ENCODE measurements at places on chromosomes 11 and 22. TPM values are rescaled to one million over a fixed set of nuclear protein-coding genes. Genes with fewer than 3 reads are reported as not detected.

GRCh38 chr22:44909241-44909640 lies 100.6 kb downstream of the PHF21B start:
- no peaks in the 10 kb centered on the region for H3K36me3 ChIP-seq
- H3K4me3 ChIP-seq, result no peak overlapping the region
- H3K4me1 ChIP-seq, result no peaks in the 10 kb centered on the region
- no peak overlapping the region for H3K27ac ChIP-seq

GRCh38 chr11:129285402-129285786 lies 90.3 kb upstream of the BARX2 start:
- no peaks in the 10 kb centered on the region for H3K27me3 ChIP-seq
- DNase-seq, result no peak
- no peak overlapping the region for H3K27ac ChIP-seq
- H3K4me1 ChIP-seq, result peaks cover 19% of the 10 kb centered on the region

Gene DPP3
- 8.2 TPM for total RNA-seq

DNA sequence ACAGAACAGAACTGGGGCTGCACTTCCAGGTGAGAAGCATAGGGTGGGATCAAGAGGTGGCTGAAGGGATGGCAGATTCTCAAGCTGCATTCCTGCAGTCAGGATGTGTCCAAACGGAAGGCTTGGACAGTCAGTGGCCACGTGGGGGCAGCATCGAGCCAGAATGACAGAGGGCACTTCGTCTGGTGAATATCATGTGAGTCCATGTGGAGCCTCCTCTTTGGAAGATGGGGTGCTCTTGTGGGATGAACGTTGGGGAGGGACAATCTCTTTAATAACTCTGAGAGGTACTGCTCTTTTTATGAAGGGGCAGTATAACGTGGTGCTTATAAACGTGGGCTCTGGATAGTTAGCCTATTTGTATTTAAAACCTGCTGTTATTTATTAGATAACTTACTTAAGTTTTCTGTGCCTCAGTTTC lies 154.9 kb upstream of the NAV2 start:
- H3K4me3 ChIP-seq, result no peak overlapping the region
- peak; percentile 87 for DNase-seq
- peaks cover 12% of the 10 kb centered on the region for H3K4me1 ChIP-seq
- H3K27ac ChIP-seq, result no peak overlapping the region

DNA sequence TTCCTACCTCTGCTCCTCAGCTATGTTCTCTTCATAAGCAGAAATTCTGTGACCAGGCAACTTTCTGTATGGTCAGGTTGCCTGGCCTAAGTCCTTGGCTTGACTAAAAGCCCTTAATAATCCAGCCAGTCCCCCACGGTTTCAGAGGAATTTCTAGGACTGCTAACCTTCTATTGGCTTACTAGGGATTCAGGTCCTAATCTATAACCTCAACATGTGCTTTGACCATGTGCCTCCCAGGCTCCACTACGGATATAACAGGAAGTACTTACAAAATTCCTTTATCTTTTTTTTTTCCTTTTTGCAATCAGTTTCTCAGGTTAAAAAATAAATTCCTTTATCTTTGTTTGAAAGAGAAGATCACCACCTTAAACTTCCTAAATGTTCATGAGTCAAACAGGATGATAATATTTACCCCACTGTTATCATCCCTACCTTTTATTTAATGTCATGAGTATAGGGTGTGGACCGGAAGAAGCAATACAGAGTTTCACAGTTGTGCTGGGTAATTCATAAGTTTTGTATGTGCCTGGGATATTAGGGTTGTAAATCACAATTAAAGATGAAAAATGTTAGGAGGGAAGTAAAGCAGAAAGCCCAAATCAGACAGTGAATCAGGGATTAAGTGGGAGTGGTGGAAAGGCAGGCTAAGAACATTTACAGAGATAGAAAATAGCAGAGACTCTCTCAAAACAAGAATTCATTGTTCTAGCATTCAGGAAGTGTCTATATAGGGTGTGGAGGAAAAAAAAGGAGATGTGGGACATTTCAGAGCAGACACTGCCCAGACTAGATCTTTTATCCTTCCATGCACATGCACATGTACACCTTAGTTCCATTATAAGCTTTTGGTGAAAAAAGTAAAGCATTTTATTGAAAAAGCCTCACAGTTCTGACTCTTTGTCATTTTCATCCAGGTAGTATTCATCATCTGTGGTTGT lies 10.7 kb upstream of the POGLUT3 start:
- no peak for DNase-seq
- H3K36me3 ChIP-seq, result no peaks in the 10 kb centered on the region
- H3K27me3 ChIP-seq, result no peaks in the 10 kb centered on the region
- H3K4me1 ChIP-seq, result no peaks in the 10 kb centered on the region

DNA sequence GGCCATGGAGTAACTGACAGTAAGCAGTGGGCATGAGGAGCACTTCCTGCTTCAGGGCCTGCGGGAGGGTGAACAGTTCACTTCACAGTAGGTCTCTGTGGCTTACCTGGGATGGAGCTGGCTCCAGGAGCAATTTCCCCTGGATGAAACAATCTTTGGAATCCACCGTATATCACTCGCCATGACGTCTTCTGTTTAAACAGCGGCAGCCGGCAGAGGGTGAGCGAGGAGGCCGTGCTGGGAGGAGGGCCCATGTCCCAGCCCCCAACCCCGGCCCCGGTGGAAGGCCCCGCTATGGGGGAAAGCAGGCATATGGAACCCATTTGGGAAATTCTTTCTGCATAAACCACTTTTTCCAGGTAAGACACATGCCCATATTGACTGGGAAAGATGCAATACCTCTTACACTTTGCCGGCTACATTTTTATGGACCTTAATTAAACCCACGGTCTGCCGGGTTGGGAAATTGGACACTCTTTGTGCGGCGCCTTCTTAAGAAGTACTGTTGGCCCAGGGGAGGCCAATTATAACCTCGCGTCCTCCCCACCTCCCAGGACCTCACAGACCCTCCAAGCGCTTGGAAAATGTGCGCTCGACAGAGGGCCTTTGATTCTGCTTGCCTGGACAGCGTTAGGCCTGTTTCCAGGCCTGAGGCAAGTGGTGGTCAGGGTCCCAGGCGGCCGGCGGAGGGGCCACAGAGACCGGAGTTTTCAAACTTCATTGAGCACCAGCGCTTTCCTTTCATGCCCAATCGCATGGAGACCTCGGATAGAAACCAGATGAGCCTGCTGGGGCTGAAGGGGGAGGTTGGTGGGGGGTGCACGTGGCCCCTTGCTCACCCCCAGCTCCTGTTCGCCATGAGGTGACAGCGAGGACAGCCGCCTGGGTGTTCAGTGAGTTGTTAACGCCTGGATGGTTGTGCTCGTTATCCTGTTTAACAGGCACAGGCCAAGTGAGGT lies 40.4 kb downstream of the SMIM38 start:
- no peaks in the 10 kb centered on the region for H3K27me3 ChIP-seq
- H3K4me3 ChIP-seq, result no peak overlapping the region
- peaks cover 12% of the 10 kb centered on the region for H3K4me1 ChIP-seq
- H3K36me3 ChIP-seq, result no peaks in the 10 kb centered on the region

DNA sequence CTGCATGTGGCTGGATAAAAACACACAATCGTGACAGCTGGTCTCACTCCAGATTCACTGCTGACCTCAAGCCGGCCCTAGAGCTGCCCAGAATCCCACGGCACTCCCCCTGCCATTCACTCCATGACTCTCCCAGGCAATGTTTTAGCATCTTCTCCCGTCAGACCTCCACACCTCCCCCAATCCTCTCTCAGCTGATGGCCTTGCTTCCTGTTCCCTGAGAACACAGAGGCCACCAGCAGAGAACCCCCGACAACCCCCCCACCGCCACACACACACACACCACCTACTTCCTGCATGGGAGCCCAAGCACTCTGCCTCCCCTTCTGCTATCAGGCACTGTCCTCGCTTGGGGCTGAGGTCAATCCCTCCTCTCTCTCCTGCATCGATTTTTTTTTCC lies 9.3 kb downstream of the TNKS1BP1 start:
- H3K27me3 ChIP-seq, result no peaks in the 10 kb centered on the region
- H3K4me3 ChIP-seq, result no peak overlapping the region
- H3K4me1 ChIP-seq, result no peaks in the 10 kb centered on the region
- H3K36me3 ChIP-seq, result peaks cover 80% of the 10 kb centered on the region
- no peak for DNase-seq

DNA sequence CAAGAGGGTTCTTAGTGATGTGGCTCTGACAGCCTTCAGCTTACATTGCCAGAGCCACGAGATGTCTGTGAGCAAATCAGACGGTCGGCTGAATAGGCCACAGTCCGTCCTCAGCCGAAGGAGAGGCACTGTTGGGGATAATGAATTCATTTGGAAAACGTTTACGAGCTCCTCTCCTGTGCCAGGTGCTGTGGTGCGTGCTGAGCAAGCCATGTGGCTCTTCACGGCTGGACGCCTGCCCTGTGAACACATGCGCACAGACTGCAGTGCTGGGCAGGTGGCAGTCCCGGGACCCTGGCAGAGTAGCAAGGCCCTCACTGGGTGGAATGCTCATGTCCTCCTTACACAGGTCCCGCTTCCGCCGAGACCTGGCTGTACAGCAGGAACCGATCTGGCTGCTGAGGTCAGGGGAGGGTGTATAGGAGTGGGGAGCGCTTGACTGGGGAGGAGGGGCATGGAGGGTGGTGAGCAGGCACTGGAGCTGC lies 6.8 kb downstream of the TBC1D22A start:
- DNase-seq, result no peak
- no peaks in the 10 kb centered on the region for H3K27me3 ChIP-seq
- no peak overlapping the region for H3K4me3 ChIP-seq
- H3K4me1 ChIP-seq, result peaks cover 53% of the 10 kb centered on the region

DNA sequence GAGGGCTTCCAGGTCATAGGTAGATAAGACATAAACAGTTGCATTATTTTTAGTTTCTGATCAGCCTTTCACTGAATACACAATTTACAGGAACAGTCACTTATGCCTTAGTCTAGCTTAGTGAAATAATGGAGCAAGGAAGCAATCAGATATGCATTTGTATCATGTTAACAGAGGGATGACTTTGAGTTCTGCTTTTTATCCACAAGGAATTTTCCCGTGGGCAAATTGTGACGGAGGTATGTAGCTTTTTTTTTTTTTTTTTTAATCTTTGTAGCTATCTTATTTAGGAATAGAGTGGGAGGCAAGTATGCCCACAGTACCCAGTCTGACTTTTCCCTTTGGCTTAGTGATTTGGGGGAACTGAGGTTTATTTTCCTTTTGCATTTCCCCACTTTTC lies 3.4 kb upstream of the NLRP10 start:
- no peak overlapping the region for H3K4me3 ChIP-seq
- H3K27ac ChIP-seq, result no peak overlapping the region
- no peaks in the 10 kb centered on the region for H3K36me3 ChIP-seq

DNA sequence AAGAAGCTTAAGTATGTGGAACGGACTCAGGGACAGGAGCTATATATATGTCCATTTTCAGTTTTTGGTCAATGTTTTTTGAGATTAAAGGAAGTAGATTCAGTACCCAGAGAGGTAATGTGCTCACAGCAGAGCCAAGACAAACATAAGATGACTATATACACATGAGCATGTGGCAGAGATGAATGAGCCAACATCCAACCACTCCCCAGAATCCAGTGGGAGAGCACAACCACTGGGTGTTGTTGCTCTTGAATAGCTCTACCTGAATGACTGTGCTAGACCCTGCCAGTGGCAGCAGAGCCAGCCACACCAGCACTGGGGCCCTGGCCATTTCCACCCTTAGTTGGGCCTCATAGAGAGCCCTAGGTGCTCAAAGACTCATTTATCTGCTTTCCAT lies 10.7 kb upstream of the SYTL2 start:
- no peaks in the 10 kb centered on the region for H3K27me3 ChIP-seq
- no peak for DNase-seq
- H3K36me3 ChIP-seq, result no peaks in the 10 kb centered on the region
- H3K4me1 ChIP-seq, result no peaks in the 10 kb centered on the region
- H3K27ac ChIP-seq, result no peak overlapping the region
- no peak overlapping the region for H3K4me3 ChIP-seq

DNA sequence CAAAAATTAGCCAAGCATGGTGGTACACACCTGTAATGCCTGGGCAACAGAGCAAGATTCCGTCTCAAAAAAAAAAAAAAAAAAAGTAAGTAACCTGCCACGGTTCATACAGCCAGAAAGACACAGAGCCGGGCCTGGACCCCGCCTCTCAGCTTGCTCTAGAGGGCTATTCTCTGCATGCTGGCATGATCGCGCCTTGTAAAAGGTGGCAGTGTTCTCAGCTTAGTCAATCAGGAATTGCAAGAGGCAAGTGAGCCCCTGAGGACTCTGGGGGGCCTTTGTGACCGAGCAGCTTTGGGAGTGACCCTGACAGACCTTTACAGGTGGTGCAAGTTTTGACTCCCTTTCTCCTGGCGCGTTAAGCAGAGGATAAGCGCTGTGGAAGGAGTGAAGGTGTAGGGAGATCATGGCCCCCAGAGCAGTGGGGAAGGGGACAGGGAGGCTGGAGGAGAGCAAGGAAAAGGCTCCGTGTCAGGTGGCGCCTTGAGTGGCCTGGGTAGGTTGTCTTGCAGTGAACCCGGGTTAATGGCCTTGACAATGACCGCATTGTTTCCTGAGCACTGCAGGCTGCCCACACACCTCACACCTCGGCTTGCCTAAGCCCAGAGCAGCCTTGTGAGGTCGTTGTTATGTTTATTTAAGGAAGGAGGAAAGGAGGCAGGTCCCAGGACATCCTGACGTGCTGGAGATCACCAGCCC lies 48.9 kb downstream of the CDPF1 start:
- H3K27me3 ChIP-seq, result no peaks in the 10 kb centered on the region
- no peaks in the 10 kb centered on the region for H3K4me1 ChIP-seq
- peak overlapping the region; percentile 40 for H3K27ac ChIP-seq
- H3K4me3 ChIP-seq, result no peak overlapping the region

GRCh38 chr22:26993886-26994285 lies 336.5 kb downstream of the MIAT start:
- H3K36me3 ChIP-seq, result no peaks in the 10 kb centered on the region
- no peak overlapping the region for H3K4me3 ChIP-seq
- no peaks in the 10 kb centered on the region for H3K4me1 ChIP-seq
- no peak for DNase-seq

Gene C11orf24
- total RNA-seq, result 21.3 TPM

DNA sequence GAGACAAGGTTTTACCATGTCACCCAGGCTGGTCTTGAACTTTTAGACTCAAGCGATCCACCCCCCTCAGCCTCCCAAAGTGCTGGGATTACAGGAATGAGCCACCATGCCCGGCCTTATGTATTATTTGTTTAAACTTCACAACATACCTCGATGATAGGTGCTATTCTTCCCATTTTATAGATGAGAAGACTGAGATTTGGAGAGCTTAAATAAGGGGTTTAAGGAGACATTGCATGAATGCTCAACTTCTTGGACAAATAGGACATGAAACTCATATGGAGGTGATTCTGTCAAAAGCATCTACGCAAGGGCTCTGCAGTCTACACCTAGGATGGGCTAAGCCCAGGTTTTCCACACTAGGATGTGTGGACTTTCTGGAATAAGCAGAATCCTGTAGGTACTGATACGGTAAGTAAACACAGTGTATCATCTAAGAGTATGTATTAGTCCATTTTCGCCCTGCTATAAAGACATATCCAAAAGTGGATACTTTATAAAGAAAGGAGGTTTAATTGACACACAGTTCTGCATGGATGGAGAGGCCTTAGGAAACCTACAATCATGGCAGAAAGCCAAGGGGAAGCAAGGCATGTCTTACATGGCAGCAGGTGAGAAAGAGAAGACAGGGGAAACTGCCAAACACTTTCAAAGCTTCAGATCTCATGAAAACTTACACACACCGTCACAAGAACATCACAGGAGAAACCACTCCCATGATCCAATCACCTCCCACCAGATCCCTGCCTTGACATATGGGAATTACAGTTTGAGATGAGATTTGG lies 62.8 kb upstream of the CAPRIN1 start:
- H3K36me3 ChIP-seq, result no peaks in the 10 kb centered on the region
- H3K4me1 ChIP-seq, result no peaks in the 10 kb centered on the region
- no peaks in the 10 kb centered on the region for H3K27me3 ChIP-seq
- no peak for DNase-seq
- no peak overlapping the region for H3K4me3 ChIP-seq

GRCh38 chr11:92636543-92637188 lies 332.8 kb upstream of the MTNR1B start:
- DNase-seq, result no peak
- no peaks in the 10 kb centered on the region for H3K36me3 ChIP-seq
- no peaks in the 10 kb centered on the region for H3K4me1 ChIP-seq
- no peaks in the 10 kb centered on the region for H3K27me3 ChIP-seq

All from right atrium auricular region (tissue), 2 donors.